ENCODE measurements at places on chromosomes 11 and 22. TPM values are rescaled to one million over a fixed set of nuclear protein-coding genes. Genes with fewer than 3 reads are reported as not detected.

GRCh38 chr22:50015451-50016307, 3.1 kb upstream of the IL17REL start:
- no peak for DNase-seq

DNA sequence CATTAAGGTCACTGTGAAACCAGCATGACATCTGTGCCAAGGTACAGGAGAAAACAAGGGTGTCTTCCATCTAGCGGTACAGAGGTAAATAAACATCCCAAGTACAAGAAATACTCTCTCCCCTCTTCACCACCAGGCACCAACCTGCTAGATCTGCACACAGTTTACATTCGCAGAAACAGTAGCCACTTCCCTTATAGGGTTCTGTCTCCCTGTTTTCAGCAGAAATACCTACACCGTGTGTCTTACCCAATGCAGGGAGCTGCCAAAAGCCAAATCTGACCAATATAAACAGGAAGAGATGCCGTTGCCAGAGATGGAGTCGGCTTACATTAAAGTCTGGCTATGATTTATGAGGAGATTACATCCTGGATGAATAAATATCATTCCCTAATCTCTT, 1.2 kb downstream of the SCN4B start:
- no peak for DNase-seq

Gene MRPL48
- total RNA-seq: 38.7 TPM

GRCh38 chr22:27240298-27241075, 561.1 kb downstream of the MN1 start:
- no peak for DNase-seq

Gene OR51B4
- 0.09 TPM for total RNA-seq

Gene KCNC1
- total RNA-seq: 0.18 TPM

DNA sequence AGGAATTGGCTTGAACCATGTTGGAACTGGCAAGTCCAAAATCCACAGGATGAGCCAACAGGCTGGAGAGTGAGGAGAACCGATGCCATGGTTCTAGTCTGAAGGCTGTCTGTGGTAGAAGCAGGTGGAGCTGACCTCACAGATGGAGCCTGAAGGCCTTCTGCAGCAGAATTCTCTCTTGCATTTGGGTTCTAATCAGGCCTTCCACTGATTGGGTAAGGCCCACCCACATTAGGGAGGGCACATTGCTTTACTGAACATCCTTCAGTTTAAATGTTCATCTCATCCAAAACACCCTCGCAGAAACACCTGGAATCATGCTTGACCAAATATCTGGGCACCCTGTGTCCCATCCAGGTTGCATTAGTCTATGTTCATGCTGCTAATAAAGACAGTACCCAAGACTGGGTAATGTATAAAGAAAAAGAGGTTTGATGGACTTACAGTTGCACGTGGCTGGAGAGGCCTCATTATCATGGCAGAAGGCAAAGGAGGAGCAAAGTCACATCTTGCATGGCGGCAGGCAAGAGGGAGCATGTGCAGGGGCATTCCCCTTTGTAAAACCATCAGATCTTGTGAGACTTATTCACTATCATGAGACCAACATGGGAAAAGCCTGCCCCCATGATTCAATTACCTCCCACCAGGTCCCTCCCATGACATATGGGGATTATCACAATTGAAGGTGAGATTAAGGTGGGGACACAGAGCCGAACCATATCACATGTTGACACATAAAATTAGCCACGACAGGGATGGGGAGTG, 15.9 kb downstream of the SMIM38 start:
- no peak for DNase-seq

DNA sequence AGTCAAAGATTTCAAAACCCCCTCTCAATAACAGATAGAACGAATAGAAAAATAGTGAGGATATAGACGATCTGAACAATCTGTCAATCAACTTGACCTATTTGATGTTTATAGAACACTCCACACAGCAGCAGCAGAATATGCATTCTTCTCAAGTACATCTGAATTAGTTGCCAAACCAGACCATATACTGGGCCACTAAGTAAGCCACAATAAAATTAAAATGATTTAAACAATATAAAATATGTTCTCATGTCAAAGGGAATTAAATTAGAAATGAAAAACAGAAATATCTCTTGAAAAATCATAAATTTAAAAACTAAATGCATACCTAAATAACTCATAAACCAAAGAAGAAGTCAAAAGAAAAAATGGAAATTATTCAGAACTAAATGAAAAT, 229.2 kb downstream of the SBF2 start:
- DNase-seq: no peak

All from muscle of leg (tissue), 16 donors.